Myocyte (in vitro differentiated cells): ENCODE measurements at places on chromosomes 5 and 9.

DNA sequence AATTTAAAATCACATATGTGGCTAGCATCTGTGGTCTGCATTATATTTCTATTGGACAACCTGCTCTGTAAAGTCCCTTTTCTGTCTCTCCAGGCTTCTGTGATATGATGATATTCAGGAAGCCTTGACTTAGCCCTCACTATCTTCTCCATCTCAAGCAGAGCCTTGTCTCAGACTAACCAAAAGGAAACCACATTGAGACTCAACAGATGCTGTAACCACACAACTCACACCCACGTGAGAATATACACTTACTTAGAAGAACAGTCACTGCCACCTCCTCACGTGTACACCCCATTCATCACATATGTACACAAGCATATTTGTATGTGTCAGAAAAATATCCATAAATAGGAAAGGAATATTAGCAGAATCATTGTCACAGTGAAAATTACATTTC, 33.6 kb downstream of the HTR4 start:
- no peak for DNase-seq

DNA sequence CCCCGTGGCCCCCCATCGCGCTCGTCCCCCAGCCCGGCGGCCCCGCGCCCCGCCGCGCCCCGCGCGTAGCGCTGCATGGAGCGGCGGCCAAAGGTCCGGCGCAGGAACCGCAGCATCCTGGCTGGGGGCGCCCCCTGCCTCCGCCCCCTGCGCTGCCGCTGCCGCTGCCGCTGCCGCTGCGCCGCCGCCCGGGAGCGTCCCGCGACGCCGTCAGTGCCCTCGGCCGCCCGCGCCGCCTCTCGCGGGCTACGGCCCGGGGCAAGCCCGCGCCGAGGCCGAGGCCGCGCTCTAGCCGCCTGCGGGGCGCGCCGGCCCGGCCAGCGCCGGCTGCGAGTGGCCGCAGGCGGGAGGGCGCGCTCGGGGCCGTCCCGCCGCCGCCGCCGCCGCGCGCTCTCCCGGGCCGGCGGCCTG, 523 bp downstream of the EPB41L4B start:
- DNase-seq, result no peak

- no peak for DNase-seq
Observed at GRCh38 chr5:35921930-35922329, 16.5 kb downstream of the CAPSL start.

DNA sequence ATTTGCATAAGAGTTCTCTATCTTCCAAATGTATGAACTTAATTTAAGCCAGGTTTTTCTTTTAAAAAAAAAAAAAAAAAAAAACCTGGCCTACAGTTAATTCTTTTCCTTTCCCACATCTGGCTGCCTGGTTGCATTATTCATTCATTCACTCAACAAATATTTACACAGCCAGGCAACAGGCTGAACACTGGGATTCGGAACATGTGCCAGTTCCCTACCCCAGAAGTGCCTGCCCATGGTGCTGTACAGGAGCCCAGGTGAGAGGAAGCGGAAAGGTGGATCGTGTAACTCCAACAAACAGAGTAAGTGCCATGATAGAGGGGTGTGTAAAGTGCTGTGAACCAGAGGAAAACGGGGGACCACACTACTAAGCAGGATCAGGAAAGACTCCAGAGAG, 93.6 kb downstream of the CDK5RAP2 start:
- no peak for DNase-seq

GRCh38 chr9:110555551-110556331, 23.8 kb downstream of the SVEP1 start:
- DNase-seq, result peak; percentile 53

DNA sequence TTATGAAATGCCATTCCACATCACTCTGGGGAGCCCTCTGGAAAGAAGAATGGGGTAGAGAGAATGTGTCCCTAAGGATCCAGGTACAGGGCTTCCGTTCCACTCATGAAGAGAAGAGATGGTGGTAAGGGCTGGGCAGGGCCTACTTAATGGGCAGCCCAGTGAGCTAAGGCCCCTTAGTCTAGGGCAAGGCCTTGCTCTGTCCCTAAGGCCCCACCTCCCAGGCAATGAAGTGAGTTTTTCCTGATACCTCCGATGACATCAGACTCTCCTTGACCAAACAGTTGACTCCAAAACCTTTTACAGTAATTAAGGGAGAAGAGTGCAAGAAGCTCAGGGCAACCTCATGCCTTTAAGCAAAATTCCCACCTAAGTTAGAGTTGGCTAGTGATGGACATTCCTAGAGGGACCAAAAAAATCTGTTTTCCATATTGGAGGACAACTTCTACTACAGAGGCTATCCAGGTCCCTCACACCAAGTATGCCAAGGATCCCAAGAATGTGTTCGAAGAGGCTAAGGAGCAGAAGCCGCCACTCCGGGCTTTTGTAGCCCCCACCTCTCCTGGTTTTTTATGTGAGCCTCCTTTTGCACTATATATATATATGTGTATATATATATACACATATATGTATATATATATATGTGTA, 5.9 kb downstream of the KLF9 start:
- DNase-seq, result peak; percentile 23

DNA sequence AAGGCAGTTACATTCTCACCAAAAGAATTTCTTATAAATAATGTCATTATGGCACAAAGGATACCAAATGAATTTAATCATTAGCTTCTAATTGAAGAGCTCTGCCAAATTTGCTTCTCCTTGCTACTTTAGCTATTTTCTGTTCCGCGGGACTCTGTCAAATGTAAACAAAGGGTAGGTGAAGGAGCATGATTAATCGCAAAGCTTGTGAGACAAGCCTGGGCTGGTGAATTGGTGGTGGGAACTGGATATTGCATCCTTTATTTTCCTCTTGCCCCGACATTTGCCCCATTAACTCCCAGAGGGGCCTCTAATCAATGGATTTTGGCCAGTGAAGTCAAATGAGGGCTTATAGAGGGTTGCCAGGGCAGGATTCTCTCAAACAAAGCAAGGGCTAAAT, 234.2 kb upstream of the RFX3 start:
- DNase-seq, result no peak
